Fibroblast of skin of scalp (primary cell): ENCODE measurements at places on chromosomes 2 and 18.

DNA sequence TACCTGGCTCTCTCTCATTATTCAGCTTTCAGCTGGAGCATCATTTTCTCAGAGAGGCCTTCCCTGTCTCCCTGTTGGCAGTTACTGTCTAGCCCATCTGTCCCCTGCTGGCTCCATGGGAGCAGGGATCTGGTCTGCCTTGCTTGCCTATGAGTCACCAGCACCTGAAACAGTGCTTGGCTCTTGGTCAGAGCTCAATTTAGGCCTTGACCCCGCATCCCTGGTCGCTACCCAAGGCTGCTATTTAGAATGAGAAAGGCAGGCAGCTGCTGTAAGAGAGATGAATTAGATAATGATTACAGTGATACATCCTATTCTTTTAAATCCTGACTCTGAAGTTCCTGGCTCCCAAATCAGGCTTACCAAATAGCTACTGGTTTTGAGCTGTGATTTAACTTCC, 32.9 kb downstream of the KCNE4 start:
- DNase-seq = no peak

GRCh38 chr18:22253676-22254075, 84.3 kb downstream of the GATA6 start:
- no peak for DNase-seq

- DNase-seq = no peak
Observed at GRCh38 chr2:219679041-219679440, 51.6 kb downstream of the SLC4A3 start.

GRCh38 chr2:17544256-17544655, 3.8 kb downstream of the VSNL1 start:
- DNase-seq = peak; percentile 90

DNA sequence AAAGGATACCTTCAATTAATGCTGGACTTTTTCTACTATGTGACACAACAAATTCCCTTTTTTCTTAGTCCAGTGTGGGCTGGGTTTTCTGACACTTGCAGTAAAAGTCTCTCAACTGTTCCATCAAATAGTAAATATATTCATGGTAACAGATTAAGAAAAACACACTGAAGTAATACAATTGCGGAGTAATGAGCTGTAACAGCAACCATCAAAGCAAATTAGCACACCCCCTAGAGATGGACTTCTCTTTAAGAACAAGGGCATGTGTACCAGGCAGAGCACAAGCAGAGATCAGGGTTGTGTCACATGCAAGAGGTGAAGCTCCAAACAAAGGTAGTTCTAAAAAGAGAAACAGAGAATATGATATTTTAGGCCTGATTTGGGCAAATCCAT, 72.7 kb upstream of the CHRNA1 start:
- DNase-seq = no peak

- DNase-seq = peak; percentile 80
Observed at GRCh38 chr2:219218217-219218731, 484 bp downstream of the ABCB6 start.

DNA sequence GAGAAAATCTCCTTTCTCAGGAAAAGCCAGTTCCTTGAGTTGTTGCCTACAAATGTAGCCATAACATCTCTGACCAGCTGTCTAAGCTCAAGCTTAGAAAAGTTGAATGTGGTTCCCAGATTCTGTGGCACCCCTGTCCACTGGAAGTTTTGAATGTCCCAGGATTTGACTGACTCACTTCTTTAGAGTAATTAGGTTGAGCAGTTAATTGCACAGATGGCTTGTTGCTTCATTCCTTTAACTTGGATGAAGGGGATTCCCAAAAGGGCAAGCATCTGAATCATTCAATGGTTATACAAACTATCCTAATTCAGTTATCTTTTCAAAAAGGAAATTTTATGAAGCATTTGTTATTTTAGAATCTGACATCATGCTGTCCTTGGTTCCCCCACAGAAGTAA, 374.7 kb downstream of the LNPK start:
- DNase-seq = peak; percentile 43

DNA sequence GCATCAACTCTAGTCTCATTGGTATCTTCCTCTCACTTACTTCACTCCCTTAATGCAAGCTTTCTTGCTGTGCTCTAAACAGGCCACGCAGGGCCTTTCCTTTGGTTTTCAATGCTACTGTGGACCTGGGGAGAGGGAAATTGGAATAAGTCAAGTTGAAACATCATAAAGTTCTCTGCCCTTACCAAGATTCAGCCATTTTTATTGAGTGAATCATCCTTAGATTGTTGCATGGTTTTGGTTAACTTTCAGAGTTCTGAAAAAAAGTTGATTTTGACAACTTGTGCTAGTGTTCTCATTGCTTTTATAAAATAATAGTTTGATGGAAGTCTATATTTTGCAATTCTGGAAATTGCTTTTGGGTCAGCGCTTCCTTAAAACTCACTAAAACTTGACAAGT, 852.8 kb upstream of the ACVR2A start:
- peak; percentile 31 for DNase-seq

DNA sequence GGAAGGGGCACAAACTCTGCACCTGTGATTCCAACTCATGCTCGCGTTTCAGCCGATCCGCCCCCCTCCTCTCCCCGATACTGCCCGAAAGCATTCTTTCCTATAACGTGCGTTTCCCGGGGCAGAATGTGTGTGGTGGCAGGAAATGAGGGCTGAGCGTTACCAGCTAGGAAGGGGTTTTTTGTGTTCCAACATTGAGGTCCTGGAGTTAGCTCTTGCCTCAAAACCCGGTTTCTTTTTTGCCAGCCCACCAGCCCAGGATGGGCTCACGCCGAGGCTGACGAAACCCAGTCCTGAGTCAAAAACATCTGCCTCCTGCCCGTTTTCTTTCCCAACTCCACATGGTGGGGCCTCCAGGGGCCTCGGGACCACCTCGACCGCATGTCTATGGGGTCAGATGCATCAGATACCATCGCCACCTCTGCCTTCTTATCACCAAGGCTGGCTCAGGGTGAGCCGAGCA, 113.7 kb upstream of the COPS8 start:
- no peak for DNase-seq

- DNase-seq = no peak
Observed at GRCh38 chr2:59005836-59006615, 764.9 kb upstream of the FANCL start.

- no peak for DNase-seq
Observed at GRCh38 chr2:30680121-30680520, 127.1 kb downstream of the CAPN13 start.

DNA sequence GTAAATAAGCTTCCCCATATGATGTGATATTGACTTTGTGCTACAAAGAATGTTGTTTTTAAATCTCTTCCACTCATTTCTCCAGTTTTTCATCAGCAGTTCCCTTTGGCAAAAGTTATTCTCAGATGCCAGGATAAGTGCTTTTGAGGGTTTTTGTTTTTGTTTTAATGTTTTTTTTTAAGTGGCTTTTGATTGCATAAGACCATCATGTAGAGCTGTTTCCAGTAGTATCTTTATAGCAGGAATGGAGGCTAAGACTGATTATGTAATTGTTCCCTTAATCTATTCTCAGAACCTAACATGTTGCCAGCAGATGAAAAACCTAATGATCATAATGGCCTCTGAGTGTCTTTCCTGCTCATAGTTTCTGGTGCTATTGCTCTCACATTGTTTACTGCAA, 77.9 kb downstream of the CABLES1 start:
- DNase-seq = peak; percentile 40

GRCh38 chr2:105143467-105144151, 97.9 kb upstream of the GPR45 start:
- DNase-seq = peak; percentile 30

- DNase-seq = no peak
Observed at GRCh38 chr2:197838579-197838978, 34.2 kb downstream of the PLCL1 start.

DNA sequence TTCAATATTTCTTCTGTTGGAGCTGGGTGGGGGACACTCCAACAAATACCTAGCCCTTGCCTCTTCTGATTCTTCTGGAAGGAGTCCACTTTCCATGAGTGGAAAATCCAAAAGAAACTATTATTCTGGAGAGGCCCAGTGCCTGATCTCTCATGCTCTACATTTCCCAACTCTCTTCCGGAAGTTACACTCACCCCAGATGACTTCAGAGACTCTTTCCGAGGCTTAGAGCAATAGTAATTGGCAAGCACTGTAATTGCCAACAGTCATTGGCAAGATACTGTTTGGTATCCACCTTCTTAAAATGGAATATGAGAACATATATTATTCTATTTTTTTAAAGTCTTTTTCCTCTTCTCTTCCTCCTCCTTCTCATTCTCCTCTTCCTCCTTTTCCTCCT, 60.5 kb upstream of the CYRIA start:
- DNase-seq = no peak

GRCh38 chr2:84851876-84852275, 29.0 kb downstream of the TRABD2A start:
- DNase-seq = no peak

DNA sequence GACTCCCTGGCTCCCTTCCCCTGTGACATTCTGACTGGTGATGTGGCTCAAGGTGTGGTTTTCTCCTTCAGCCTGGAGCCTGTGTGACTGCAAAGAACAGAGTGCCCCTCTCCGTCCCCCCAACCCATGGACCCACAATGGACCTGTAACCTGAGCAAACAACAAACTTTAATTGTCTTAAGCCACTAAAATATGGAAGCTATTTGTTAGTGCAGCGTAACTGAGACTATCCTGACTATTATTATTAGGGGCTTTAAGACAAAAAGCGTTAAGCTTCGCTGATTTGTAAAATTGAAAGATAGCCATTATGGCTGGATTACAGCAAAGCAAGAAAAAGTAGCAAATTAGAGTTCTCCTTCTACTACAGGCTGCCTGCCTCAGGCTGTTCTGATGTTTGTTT, 426.9 kb downstream of the STK39 start:
- DNase-seq = no peak

- DNase-seq = peak; percentile 59
Observed at GRCh38 chr18:2905854-2906703, 59.3 kb downstream of the EMILIN2 start.

GRCh38 chr2:8935982-8936381, 67.5 kb downstream of the MBOAT2 start:
- no peak for DNase-seq

DNA sequence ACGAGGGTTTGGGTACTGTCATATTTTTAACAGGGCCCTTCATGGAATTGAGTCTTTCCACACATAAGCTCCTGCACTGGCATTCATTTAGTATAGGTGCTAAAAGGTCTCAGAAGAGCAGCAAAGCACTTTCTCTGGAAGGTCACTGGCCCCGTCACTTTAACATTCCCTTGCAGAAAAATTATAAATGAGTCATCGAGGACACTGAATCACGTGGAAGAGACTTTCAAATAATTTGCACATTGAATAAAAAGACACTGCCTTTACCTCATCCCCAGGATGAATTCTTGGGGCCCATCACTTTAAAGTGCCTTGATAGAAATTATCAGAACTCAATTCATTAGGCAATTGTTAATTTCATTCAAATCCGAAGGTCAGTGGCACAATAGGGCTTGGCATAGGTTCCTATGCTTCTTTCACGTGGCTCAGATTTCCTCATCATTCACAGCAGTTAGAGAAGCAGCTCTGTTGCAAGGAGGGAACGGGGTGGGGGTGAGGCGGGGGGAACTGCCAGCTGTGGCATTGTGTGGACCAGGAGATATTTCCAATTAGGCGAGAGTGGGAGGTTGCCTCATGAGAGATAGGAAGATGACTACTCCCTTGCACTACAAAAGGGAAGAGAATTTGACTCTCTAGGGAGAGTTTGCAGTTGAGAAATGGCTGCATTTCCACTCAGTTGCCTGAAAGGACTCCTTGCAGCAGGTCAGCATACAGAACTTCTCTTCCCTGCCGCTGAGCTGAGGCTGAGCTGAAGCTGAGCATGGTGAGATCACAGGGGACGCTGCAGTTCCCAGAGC, 86.3 kb upstream of the NPAS2 start:
- DNase-seq = peak; percentile 67

DNA sequence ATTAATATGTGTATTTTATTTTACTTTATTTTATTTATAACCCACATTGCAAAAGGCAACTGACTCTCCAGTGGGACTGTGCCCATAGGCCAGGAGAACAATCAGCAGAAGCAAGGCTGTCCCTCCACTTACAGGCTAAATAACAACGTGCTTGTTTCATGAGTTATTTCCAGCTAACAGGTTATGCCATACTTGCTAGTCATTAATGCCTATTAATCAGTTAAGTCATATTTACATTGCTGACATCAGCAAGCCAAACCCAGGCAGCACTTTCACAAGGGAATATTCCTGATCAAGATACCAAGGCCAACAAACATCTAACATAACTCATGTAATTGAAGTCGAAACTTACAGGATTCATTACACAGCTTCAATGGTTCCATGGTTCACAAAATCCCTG, 92.1 kb downstream of the EN1 start:
- DNase-seq = no peak

DNA sequence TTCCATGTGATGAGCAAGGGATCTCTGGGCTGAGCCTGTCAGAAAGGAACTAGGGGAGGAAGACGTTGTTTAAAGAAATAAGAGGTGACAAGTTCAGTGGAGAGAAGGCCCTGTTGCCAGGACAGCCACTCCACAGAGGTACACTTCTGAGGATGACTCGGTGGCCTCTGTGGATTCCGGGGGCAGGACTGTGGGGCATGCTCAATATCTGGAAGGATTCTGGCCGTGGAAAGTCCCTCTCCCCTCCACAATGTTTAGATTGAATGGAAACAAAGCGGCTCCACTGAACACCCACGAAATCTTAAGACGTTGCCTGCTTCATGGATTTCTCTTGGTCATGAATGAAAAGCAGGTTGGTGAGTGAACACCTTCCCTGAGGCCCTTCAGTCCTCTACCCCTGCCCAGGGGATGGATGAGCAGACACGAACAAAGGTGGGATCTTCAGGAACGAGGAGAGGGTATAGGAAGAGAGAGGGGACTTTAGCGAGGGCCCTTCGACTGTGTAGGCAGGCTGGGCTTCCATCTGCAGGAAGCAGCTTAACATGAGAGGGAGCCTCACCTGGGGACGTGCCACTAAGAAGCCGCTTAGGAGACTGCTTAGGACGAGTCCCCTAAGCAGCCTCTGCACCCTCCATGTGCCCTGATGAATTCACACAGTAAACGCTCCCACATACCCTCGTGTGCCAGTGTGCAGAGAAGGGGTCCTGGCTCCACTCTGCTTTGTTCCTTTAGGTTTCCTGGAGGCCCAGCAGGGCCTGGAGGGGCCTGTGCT, 1.9 kb downstream of the NTSR2 start:
- DNase-seq = no peak

- peak; percentile 62 for DNase-seq
Observed at GRCh38 chr2:189580658-189581353, at the start of gene SLC40A1. TSS of gene SLC40A1 (minus strand) at chr2:189580786. CDS start at chr2:189580460, 326 bp downstream.

DNA sequence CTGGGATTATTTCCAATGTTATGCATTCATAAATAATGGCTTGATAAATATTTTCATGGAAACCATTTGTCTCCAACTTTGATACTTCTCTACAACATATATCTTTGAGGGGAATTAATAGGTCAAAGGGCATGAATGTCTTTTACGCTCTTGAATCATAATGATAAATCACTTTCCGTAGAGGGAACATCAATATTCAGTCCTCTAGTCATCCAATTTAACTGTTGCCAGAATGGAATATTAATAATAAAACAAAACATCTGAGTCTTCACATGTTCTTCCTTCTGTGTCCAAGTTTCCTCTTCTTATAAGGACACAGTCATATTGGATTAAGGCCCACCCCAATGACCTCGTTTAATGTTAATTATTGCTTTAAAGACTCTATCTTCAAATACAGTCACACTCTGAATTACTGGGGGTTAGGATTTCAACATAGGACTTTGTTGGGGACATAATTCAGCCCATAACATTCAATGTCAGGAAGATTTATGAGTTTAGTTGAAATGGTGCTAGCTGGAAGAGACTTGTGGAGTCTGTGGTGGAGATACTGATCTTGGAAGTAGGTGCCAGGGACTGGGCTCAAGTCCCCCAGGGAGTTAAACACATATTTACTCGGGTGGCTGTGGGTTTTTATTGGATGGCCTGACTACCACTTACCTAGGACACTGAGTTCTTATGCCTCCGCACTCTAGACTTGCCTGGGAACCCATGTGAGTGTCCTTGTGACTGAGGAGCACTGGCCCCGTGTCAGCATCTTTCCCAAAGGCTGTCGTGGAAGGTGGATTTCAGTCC, 85.0 kb upstream of the SEC11C start:
- no peak for DNase-seq
